ENCODE measurements at places on chromosomes 5 and 9.

DNA sequence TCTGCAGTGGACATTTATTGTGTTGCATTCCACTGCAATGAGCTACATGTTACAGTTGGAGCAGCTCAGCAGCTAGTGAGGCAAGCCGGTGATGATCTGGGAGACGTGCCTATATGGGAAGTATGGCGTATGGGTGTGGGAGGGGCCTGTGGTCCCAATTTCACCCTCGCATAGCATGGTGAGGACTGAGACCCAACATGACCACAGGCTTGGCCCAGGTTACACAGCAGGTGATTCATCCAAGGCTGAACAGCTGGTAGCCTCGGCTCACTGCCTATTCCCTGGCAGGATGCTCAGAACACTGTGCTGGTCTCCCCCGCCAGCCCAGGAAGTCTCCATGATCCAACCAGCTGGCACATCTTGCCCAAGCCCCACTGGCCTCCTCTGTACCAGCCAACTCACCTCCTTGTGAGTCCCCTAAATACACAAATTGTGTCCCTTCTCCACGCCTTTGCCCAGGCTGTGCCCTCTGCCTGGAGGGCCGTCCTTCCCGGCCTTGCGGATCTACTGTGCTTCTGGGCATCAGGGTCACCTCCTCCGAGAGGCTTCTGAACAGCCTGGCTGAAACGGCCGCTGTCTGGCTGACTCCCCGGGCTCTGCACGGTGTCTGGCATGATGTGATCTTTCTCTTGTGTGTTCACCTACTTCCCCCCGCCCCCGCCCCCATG lies 81.4 kb downstream of the NSUN2 start:
- no peak for DNase-seq

- no peak for DNase-seq
These were observed 256.5 kb upstream of the ZNF608 start for GRCh38 chr5:125002727-125003598.

DNA sequence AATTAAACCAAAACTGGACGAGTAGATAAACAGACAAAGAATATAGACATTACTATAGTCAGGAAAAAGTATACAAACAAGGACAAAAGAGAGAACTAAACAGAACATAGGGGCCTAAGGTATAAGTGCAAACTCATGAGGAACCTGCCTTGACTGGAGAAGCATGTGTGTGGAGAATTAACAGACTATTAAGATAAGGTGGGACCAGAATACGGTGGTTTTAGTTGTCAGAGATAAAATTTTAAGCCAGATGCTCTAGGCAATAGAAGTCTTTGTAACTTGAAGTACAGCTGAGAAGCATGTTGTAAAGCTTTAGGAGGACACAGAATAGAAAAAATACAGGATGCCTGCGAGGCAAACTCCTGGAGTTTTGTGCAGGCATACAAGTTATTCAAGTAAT lies 707.1 kb downstream of the PTPRD start:
- DNase-seq = no peak

DNA sequence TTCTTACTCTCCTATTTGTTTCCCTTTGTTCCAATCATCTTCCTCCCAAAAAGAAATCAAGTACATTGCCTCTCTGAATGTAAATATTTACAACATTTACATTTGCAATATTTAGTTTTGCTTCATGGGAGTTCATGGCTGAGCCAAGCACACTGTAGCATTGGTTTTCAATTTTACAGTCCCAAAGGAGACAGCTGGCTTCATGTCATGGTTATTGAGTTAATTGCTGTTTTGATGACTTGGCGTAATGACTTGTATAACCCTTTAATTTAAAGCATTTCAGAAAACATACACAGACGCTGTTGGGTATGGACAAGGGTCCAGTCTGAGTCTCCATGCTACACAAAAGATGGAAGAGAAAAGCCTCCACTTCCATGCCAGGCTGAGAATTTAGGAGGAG lies 25.6 kb upstream of the VLDLR start:
- no peak for DNase-seq

DNA sequence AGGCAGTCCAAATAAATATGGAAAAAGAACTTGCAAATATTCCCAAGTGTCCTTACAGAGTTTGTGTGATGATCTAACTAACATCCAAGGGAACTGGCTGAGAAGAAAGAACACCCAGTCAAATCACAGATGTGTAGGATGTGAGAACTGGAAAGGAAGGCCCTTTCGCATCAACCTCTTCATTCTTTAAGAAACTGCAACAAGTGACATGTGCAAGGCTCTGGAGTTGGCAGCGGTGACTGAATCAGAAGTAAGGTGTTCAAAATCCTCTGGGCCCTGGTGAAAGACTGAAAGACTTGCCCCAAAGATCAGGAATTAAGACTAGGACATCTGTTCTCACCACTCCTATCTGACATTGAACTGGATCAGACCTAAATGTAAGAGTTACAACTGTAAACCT lies 88.7 kb downstream of the RAPGEF1 start:
- DNase-seq = no peak

- no peak for DNase-seq
These were observed 65.3 kb downstream of the CWC27 start for GRCh38 chr5:64834037-64834436.

DNA sequence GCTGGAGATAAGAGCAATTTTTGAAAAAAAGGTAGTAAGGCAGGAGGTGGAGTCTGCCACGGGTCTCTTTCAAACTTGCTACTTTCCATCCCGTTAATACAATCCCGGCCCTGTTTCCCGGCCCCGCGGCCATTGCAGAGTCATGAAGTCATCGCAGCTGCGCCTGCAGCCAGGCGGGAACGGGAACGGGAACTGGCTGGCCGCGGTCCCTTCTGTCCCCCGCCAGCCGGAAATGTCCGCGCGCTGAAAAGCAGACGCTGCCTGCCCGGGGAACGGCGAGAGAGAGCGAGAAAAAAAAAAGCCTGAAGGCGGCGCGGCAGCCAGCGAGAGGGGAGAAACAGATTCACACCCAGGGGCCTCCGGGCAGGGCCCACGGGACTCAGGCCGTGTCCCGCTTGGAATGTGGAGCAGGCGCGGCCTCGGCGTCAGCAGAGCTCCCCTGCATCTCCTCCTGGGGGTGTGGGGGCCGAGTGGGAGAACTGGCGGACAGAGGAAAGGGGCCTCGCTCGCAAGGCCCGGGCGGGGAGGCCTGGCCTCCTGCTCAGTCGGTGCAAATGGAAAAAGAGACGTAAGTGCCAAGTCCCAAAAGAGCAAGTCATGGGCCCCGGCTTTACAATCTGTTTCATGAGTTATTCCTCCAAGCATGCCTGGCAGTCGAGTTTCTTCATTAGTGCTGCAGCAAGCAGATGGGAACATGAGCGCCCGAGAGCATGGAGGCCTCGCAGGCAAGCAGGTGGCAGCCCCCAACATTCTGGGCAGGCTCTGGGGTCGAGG lies 201.2 kb upstream of the GAS1 start:
- peak; percentile 13 for DNase-seq
